Aorta (tissue), 5 donors: ENCODE measurements at places on chromosomes 1 and 21.

DNA sequence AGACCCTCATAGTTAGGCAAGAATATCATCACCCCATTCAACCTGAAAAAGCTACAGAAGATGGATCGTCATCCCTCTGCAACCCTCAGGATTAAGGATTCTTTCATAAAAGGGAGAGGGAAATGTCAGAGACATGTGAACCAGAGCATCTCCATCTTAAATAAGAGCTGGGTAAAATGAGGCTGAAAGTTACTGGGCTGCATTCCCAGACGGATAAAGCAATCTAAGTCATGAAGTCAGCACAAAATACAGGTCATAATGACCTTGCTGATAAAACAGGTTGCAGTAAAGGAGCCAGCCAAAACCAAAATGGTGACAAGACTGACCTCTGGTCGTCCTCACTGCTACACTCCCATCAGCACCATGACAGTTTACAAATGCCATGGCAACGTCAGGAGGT is 22.6 kb downstream of the PRDX6 start:
- H3K4me3 ChIP-seq = no peak overlapping the region
- no peak overlapping the region for H3K27ac ChIP-seq
- no peak for DNase-seq
- peaks cover under 1% of the 10 kb centered on the region for H3K27me3 ChIP-seq
- H3K4me1 ChIP-seq = no peaks in the 10 kb centered on the region

GRCh38 chr1:48341221-48341620 is 118.7 kb downstream of the SLC5A9 start:
- DNase-seq = no peak
- H3K27me3 ChIP-seq = no peaks in the 10 kb centered on the region
- H3K4me3 ChIP-seq = no peak overlapping the region

DNA sequence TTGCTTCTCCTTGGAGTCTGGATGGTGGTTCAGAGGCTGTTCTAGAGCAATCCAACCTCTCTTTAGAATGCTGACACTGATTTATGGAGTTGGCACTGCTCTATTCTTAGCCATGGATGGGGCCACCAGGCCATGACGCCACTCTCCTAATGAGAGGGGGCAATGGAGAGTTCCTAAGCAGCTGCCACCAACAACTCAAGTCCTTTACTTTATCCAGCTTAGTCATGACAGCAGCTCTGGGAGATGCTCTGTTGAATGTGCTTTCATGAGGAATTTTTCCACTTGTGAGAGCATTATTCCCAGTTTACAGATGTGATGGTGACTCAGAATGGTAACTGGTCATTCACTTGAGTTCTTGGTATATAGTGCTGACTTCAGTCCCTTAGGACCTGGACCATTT is 366.3 kb downstream of the HHAT start:
- no peak overlapping the region for H3K27ac ChIP-seq
- DNase-seq = no peak
- no peaks in the 10 kb centered on the region for H3K27me3 ChIP-seq
- H3K4me1 ChIP-seq = no peaks in the 10 kb centered on the region
- no peak overlapping the region for H3K4me3 ChIP-seq
- H3K36me3 ChIP-seq = no peaks in the 10 kb centered on the region

GRCh38 chr1:7456722-7457082 is 314.4 kb upstream of the VAMP3 start:
- no peaks in the 10 kb centered on the region for H3K27me3 ChIP-seq
- no peak overlapping the region for H3K4me3 ChIP-seq
- DNase-seq = no peak
- no peak overlapping the region for H3K27ac ChIP-seq
- no peaks in the 10 kb centered on the region for H3K36me3 ChIP-seq

GRCh38 chr1:233945573-233945972 is 41.1 kb downstream of the SLC35F3 start:
- no peak for DNase-seq
- no peaks in the 10 kb centered on the region for H3K36me3 ChIP-seq
- H3K4me1 ChIP-seq = no peaks in the 10 kb centered on the region
- H3K27ac ChIP-seq = no peak overlapping the region

DNA sequence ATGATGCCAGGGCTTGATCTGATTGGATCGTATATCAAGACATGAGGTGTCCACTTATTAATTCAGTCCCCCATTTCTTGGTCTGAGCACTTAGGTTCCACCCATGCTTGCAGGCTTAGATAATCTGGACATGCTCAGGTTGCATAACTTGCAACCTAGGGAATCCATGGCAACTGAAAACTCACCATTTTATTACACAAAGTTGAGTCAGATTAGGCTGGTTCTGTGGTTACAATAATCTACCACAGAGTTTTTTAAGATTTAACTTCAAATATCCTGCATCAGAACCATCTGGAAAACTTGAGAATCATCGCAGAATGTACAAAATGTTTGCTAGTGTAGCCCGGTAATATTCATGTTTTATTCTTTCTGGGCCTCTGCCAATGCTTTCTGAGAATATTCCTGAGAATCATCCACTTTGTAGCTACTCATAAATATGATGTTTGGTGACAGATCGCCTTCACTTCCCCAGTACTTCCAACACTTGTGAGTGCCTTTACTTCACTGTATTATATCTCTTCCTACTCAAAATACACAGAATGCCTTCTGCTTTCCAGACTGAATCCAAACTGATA is 707.2 kb upstream of the ADAMTS5 start:
- H3K27ac ChIP-seq = no peak overlapping the region
- H3K4me1 ChIP-seq = no peaks in the 10 kb centered on the region
- no peaks in the 10 kb centered on the region for H3K27me3 ChIP-seq
- no peaks in the 10 kb centered on the region for H3K36me3 ChIP-seq
- no peak overlapping the region for H3K4me3 ChIP-seq

DNA sequence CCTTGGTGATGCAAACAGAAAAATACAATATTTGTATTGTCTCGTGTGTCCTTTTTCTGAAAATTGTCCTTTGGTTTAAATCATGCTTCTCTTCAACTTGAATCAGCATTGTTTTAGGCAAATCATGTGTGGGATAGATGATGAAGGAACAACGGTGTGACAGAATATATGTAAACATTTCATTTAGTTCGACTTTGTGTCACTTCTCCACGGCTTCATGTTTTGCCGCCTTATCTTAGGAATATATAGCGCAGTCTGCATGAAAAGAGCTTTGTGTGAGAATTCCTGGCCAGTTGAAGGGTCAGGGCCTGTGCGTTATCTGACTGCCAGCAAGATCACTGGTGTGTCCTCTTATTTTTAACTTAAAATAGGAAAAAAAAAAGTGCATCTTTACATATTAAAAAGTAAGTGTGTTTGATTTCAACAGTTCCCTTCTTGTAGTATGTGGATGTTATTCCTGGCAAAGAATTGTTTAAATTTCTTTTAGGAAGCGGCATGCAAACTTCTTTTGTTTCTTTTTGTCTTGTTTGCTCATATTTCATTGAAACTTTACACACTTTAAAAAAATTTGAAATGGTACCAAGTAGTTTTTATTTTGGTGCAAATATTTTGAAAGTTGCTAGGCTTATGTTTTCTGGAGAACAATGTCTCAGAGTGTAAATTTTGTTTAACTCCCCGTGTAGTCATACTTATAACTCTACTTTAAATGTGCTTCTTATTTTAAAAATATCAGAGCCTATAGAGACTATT is 465.2 kb downstream of the USP25 start:
- peak overlapping the region; percentile 77 for H3K4me3 ChIP-seq
- H3K36me3 ChIP-seq = no peaks in the 10 kb centered on the region
- H3K4me1 ChIP-seq = no peaks in the 10 kb centered on the region
- H3K27ac ChIP-seq = peak overlapping the region; percentile 51
- no peaks in the 10 kb centered on the region for H3K27me3 ChIP-seq
- no peak for DNase-seq

- H3K4me3 ChIP-seq = peak overlapping the region; percentile 49
- DNase-seq = no peak
- peak overlapping the region; percentile 97 for H3K27ac ChIP-seq
- no peaks in the 10 kb centered on the region for H3K4me1 ChIP-seq
- H3K27me3 ChIP-seq = no peaks in the 10 kb centered on the region
- H3K36me3 ChIP-seq = no peaks in the 10 kb centered on the region
Observed at GRCh38 chr21:37072274-37072987, 440 bp downstream of the PIGP start.

DNA sequence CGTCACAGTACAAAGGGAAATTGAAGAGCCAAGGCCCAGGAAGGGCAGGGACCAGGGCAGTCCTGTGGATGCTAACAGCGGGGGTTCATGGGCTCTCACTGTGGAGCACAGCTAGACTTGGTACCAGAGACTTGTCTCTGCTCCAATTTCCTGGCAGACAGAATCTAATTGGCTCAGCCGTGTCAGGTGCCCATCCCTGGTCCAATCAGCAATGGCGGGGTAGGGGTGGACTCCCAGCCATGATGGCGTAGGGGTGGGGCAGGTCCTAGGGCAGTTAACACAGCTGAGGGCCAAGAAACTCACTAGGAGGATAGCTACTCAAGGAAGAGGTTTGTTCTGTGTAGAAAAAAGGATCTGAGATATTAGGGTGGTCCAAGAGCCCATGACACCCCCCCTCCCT is 39.9 kb upstream of the TENT5B start:
- H3K4me1 ChIP-seq = no peaks in the 10 kb centered on the region
- DNase-seq = no peak
- no peak overlapping the region for H3K27ac ChIP-seq

DNA sequence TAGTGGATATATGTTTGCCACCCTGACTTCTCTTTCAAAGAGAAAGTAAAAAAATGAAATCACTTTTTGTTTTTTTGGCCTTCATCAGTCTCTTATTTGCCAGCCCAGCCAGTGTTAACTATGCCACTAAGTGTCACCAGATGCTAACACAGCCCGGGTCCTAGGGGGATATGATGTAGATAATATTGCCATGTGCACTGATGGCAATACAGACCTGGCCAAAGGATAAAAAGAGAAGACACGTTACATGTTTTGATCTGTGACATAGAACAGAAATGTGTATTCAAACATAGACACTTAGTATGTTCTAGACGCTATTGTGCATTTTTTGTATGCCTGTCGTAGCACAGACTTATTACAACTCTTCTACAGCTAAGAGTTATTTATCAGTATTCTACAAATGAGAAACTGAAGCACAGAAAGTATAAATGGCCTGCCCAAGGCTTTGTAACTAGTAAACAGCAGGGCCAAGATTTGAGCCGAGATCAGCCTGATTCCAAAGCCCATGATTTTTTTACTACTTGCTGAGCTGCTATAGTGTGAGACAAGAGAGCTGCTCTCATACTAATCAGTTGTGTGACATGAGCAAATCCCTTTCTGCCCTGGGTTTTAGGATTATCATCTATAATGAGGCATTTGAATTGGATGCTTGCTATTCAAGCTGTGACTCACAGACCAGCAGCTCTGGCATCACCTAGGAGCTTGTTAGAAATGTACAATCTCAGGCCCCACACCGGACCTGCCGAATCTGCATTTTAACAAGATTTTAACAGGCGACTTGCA is 6.3 kb downstream of the LRRC53 start:
- DNase-seq = no peak
- H3K27me3 ChIP-seq = no peaks in the 10 kb centered on the region
- no peak overlapping the region for H3K27ac ChIP-seq
- H3K36me3 ChIP-seq = no peaks in the 10 kb centered on the region

GRCh38 chr1:244138399-244138798 is 87.3 kb downstream of the ZBTB18 start:
- no peak overlapping the region for H3K27ac ChIP-seq
- H3K27me3 ChIP-seq = no peaks in the 10 kb centered on the region
- H3K4me3 ChIP-seq = no peak overlapping the region
- no peak for DNase-seq
- no peaks in the 10 kb centered on the region for H3K36me3 ChIP-seq

DNA sequence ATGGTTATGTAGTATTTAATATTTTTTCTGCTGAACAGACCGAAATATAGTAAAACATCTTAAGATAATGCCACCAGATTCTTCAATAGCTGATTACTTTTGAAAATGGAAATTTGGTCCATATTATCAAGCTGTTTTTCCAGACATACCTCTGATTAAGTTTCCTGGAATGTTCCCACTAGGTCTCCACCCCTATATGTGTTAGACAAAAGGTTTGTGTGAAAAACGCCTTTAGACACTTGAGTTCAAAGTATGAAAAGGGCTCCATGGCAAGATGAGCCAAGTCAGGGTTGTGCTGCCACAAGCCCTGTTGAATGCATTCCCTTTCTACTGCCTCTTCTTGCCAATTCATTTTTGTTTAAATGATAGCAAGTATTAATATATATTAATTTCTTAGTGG is 52.7 kb downstream of the ZBTB17 start:
- no peak for DNase-seq
- no peak overlapping the region for H3K27ac ChIP-seq
- H3K4me3 ChIP-seq = no peak overlapping the region
- peaks cover 4% of the 10 kb centered on the region for H3K36me3 ChIP-seq
- no peaks in the 10 kb centered on the region for H3K4me1 ChIP-seq

- peak; percentile 85 for DNase-seq
- H3K27ac ChIP-seq = peak overlapping the region; percentile 15
- H3K4me1 ChIP-seq = no peaks in the 10 kb centered on the region
Observed at GRCh38 chr1:65148548-65149350, 746 bp downstream of the AK4 start.

- no peak for DNase-seq
- H3K27ac ChIP-seq = peak overlapping the region; percentile 90
- no peaks in the 10 kb centered on the region for H3K36me3 ChIP-seq
Observed at GRCh38 chr1:158007180-158007579, 13.7 kb downstream of the KIRREL1 start.

DNA sequence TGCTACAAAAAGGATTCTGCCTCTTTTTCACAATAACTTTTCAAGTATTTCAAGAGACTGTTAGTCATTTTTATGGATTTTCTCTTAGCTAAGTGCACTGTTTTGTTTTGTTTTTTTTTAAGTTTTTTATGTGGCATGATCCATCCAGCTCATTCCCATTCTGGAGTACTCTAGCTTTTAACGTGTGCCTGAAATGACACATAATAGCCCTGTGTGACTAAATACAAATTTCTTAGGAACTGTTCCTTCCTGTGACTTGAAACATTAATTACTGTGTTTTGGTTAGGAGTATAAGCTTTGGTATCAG is 143.9 kb downstream of the HS2ST1 start:
- H3K27ac ChIP-seq = no peak overlapping the region
- H3K27me3 ChIP-seq = no peaks in the 10 kb centered on the region
- no peaks in the 10 kb centered on the region for H3K4me1 ChIP-seq
- no peak for DNase-seq
- no peaks in the 10 kb centered on the region for H3K36me3 ChIP-seq
